ENCODE measurements at places on chromosomes 13 and 19.

DNA sequence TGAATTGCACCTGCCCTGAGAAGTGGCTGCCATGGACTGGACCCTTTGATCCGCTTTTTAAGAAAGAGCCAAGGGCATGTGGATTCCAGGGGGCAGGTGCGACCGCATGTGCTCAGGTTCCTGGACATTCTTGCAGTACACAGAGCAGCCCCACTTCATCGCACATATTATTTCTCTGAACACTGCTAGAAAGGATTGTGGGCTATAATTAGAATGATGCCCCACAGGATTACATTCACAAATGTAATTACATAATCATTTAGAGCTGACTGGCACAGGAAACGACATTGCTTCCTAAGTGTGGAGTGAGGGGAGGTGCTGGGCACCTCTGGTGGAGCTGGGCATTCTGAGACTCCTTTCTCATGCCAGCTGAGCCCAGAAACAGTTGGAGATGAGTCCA, 37.5 kb upstream of the VSTM2B start:
- no peak for DNase-seq

DNA sequence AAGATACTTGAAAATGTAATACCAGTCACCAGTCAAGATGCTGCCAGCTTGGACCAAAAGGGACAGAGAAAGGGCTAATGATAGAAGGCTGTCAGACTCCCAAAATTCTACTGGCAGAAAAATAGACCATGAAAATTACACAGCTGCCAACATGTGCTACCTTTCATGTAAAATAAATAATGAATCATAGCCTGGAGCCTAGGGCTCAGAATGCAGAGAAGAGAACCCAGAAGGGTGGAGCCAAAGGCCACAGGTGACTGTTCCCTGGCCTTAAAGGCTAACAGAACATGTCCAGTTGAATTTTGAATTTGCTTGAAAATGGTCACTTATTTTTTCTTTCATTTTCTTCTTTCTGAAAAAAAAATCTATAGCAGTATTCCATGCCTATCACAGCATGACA, 1827.0 kb upstream of the MIR17HG start:
- peak; percentile 49 for DNase-seq

DNA sequence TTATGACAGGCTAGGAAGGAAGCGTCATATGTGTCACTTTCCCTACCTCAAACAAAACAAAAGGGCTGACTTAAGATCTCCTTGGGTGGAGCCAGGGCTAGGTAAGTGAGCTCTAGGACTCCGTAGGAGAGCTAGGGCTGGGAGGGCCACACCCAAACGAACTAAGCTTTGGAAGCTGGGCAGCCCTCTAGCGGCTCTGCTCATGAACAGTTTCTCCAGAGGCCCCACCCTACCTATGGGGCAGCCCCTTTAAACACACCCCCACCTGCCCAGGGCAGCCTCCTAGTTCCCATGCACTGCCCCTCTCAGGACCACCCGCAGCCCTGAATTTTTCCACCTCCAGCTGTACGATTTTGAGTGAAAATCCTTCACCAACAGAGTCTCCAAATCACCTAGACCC, 3.5 kb downstream of the PEG3 start:
- DNase-seq: peak; percentile 76

- no peak for DNase-seq
Measured at GRCh38 chr13:22161871-22162270, 491.0 kb downstream of the FGF9 start.

DNA sequence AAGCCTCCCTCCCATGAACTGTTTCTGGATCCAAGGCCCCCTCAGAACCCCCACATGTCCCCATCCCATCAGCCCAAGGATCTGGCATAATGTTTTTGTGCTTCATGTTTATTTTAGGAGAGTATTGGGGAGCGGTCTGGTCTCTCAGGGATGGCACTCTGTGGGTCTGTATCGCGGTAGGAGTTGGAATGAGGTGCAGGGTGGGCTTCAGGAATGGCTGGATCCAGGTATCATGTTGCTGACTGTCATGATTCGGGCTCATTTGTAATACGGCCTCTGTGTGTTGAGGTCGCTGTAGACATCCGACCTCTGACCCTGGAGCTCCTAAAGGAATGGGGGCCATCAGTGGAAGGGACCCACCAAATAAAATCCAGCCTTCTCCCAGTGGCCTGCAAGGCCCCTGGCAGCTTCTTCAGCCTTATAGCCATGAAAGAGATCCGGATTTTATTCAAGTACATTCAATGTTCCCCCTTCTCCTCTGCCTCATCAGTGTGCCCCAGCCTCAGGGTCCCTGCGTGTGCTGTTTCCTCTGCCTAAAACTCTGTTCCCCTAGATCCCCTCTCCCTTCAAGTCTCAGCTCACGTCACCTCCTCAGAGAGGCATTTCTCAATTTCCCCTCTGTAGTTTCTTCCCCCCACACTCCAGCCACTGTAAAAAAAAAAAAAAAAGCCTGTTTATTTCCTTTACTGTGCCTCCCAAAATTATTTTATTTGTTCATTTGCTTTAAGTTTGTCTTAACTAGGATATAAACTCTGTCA, 2.2 kb downstream of the HCST start:
- DNase-seq: no peak

- no peak for DNase-seq
Measured at GRCh38 chr13:45411221-45411620, 7.0 kb downstream of the SLC25A30 start.

GRCh38 chr19:1266916-1267476, 2.1 kb upstream of the CIRBP start:
- peak; percentile 85 for DNase-seq

DNA sequence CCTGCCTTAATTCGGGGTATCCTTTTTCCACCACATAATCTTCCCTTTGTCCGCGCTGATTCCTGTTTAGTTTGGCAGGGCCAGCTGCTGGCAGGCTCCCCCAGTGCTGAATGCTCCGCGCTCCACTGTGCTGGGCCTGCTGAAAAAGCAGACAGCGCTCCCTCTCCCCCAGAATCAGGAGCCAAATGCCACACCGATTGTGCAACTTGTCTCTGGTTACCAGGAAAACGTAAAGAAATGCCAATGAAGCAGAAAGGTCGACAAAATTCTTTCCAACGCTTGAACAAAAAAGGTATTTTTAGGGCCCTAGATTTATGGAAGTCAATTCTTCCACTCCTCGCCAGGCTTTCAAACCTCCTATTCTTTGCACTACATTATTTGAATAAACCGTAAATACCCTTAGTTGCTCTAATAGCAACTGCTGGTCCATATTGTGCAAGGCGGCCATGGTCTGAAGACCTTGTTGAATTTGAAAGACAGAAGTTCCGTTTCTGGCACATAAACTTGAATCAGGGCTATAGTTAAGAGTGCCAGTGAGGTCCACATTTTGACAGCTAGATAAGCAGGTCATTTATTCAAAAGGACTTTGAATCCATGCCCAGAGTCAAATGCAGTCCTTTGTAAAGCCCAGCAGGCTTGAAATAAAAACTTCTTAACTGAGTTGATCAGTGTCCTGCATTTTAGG, 206.7 kb upstream of the RFC3 start:
- DNase-seq: peak; percentile 88

GRCh38 chr13:31427151-31428100, 227.7 kb downstream of the B3GLCT start:
- no peak for DNase-seq

- no peak for DNase-seq
Measured at GRCh38 chr13:95505265-95505664, 47.3 kb upstream of the CLDN10 start.

DNA sequence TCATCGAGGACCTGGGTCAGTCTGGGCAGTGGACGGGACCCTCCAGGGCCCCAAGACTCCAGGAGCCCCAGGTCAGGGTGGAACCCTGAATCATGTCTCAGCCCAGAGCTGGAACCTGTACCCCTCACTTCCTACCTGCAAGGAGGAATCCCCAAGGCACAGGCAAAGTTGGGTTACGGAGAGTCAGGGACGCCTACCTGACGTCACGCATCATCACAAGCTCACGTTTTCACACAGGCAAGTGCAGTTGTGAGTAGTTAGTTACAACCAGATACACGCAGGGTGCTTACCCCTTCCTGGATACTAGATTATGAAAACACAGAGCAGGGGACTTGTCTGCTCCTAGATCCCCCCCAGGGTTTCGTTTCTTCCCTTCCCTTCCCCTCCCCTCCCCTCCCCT, 1.9 kb downstream of the RETN start:
- no peak for DNase-seq

- DNase-seq: peak; percentile 11
Measured at GRCh38 chr19:5947435-5947834, 30.5 kb downstream of the RANBP3 start.

- DNase-seq: no peak
Measured at GRCh38 chr13:33264620-33264978, 21.0 kb downstream of the STARD13 start.

DNA sequence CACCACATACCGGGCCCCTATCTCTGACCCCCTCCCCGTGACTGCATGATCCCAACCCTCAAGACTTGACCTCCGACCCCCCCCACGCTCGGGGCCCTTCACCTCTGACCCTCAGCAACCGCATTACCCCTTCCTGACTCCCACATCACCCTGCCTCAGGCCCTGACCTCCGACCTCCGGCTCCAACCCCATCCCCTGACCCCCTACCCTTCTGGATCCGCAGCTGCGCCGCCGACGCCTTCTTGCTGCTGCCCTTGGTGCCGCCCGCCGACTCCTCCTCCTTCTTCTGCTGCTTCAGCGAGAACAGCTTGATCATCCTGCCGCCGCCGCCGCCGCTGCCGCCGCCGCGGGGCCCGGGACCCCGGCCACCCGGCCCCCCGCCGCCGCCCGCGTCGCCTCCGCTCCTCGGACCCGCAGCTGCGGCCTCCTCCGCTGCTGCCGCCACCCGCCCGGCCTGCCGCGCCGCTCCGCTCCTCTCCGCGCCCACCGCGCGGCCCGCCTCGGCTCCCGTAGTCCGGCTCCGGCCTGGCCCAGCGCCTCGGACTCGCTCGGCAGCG, at the start of gene UBE2M:
Gene UBE2M (minus strand): TSS at position 546 of the 557 bp plus-strand sequence. CDS start 230 bp downstream, at position 316.
- DNase-seq: no peak

GRCh38 chr19:16381756-16382401, 57.3 kb downstream of the KLF2 start:
- no peak for DNase-seq

DNA sequence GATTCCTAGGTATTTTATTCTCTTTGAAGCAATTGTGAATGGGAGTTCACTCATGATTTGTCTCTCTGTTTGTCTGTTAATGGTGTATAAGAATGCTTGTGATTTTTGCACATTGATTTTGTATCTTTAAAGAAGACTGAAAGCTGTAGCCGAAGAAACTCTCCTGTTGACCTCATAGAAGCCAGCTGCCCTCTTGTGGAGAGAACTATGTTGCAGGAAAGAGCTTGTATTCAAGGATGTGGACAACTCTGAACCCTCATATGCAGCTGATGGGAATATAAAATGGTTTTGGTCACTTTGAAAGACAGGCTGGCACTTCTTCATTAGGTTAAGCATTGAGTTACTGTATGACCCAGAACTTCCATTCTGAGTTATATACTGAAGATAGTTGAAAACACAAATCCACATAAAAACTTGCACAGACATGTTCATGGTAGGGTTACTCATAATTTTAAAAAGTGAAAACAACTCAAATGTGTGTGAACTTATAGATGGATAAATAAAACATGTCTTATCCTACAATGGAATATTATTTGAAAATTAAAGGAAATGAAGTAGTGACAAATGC, 65.8 kb upstream of the SLITRK6 start:
- peak; percentile 27 for DNase-seq

GRCh38 chr13:32669030-32669646, 82.9 kb downstream of the PDS5B start:
- peak; percentile 73 for DNase-seq

GRCh38 chr13:50153401-50153800, 138.2 kb downstream of the KCNRG start:
- DNase-seq: no peak

DNA sequence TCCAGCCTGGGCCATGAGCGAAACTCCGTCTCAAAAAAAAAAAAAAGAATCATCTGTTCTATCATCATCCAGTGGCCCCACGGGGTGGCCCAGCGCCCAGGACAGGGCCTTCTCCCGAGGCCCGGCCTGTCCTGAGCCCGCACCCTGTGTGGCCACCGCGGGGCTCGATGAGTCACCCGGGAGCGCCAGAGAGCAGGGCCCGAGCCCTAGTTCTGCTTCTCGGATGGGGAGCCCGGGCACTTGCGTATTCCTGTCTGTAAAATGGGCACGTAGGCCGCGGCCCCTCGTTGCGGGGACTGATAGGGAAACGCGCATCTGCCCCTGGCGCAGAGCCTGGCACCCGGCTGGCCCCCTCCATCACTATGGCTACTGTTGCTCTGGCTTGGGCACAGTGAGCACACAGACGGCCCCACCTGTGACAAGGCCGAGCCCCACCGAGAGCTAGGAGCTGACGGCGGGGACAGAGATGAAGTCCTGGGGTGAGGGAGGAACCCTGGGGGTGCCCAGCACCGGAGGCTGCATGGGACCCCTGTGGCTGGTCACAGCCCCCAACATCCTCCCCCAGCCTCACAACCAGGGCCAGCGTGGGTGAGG, 21.3 kb upstream of the UQCR11 start:
- no peak for DNase-seq

DNA sequence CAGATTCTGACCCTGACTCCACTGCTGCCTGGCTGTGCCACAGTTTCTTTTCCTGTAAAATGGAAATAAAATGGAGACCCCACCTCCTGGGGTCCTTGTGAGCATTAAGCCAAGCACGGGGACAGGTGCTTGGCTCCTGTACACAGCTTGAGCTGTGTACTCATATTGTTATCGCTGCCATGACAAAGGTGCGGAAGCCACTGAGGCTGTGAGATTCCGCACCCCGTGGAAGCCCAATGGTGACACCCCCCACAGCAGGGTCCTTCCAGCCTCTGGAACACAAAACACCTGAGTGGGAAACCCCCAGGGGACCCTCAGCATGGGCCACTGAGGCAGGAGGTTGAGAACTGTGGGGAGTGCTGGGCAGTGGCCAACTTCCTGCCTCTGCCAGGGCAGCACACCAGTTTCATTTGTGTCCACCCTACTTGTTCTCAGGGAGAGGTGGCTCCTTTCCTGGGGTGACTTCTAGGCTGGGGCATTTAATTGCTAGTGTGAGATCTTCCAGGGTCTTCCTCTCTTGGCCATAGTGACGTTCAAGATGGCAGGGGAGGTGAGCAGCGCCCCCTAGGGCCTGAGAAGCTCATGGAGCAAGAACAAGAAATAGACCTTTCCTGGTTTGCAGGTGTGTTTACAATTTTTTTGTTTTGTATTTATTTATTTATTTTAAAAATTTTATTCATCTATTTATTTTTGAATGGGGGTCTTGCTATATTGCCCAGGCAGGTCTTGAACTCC, 5.4 kb upstream of the JSRP1 start:
- peak; percentile 42 for DNase-seq

- DNase-seq: no peak
Measured at GRCh38 chr13:47092202-47092601, 195.3 kb upstream of the HTR2A start.

GRCh38 chr13:30403456-30403855, 18.8 kb upstream of the UBE2L5 start:
- DNase-seq: peak; percentile 78

DNA sequence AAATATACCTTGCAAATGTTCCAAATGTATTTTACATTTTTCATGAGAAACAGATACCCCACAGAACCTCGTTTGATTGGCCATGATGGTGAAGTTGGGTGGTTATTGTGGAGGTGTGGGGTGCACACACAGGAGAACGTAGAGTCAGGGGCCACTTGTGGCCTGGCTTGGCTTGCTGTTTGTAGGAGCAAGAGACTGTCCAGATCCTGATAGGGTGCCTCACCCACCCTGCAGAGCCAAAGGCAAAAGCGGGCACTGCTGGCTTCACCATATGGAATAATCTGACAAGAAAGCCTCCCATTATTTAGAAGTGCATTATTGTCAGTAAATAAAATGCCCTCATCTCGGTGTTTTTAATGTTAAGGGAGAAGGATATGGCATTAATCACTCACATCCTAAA, 330.2 kb downstream of the TEX29 start:
- no peak for DNase-seq

- no peak for DNase-seq
Measured at GRCh38 chr19:2511991-2512390, 36.1 kb downstream of the GADD45B start.

Measured in NCI-H69 (cell line).